LNCaP clone FGC (cell line): ENCODE measurements at places on chromosomes 11 and 22.

GRCh38 chr11:45560913-45561281 lies 104.5 kb downstream of the CHST1 start:
- no peak for DNase-seq

DNA sequence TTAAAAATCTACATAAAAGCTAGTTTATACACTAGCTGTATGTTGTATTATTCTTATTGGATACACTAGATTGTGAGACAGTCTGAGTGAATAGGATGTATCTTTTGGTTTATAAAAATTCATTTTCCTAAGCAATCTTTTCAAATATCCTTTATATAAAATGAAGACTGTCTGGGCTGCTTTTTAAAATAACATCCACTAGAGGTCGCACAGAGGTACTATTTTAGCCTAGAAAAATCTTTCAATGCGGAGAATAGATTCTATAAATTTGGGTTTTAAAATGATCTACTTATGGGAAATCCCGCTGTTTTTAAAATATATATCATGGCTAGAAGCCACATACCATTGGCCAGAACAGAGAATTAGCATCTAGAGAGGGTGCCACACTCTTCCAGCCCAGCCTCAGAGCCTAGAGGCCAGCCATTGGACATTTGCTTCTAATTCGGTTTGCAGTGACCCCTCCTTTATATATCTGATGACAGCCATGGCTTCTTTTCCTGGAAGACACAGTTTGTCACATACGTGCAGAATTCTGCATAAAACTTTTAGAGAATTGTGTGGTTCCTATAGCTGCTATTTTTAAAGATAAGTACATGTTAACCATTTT lies 7.3 kb downstream of the C11orf97 start:
- no peak for DNase-seq

DNA sequence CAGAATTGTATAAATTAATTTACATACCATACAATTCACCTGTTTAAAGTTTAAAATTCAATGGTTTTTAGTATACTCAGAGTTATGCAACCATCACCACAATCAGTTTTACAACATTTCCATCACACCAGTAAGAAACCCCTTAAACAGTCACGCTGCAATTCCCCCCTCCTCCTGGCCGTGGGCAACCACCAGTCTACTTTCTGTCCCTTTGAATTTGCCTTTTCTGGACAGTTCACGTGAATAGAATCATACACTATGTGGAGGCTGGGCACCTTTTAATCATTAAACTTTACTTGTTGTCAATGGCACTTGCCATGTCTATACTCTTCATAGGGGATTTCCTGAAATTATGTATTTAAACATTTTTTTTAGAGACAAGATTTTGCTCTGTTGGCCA lies 20.1 kb upstream of the SWAP70 start:
- DNase-seq = no peak

DNA sequence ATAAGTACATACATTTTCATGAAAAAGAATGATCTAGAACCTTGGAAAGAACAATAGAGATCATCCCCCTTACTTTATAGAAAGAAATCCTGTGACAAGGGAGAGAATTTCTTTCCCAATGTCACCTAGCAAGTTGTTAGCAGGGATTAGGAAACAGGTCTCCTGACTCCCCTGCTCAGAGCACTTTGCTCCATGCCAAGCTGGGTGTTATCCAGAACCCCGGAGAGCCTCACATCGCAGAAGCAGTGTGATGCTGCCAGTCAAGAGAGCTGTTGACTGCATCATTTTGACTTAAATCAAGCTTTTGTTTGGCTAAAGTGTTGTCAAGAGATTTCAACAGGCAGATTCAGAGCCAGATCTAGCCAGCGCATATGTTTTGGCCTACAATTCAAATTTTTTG lies 3.6 kb upstream of the RRAS2 start:
- no peak for DNase-seq

DNA sequence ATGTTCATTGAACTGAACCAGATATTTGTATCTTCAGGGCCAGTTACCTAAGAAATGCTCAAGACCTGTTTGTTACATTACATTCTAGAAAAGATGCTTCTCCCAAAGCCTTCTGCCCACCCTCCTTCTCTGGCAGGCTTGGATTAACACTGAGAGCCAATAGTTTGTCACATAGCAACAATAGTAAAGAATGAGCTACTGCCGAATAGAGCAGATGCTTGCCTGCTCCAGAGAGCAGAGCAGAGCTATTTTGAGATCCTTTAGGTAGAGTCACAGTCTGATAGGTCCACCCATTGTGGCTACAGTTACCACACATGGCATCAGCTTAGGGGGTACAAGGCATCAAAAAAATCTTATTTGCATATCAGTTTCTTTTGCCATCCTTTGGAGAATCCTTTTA lies 13.5 kb upstream of the EP300 start:
- DNase-seq = no peak

DNA sequence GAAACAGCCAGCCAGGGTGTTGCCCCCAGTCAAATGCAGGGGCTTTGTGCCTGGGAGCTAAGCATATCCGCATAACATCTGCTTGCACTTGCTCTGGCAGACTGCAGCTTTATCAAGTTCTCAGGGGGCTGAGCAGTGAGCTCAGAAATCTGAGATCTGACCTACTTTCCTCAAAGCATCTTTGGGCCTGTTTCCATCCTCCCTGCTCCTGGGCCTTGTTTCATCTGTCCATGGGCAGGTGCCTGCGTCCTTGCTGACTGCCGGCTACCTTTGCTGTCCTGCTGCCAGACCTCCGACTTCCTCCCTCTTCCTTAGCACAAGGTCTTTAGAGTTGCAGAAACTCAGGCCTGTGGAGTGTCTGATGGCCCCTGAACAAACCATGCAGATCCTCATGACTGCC lies 131.2 kb upstream of the B3GAT1 start:
- no peak for DNase-seq

DNA sequence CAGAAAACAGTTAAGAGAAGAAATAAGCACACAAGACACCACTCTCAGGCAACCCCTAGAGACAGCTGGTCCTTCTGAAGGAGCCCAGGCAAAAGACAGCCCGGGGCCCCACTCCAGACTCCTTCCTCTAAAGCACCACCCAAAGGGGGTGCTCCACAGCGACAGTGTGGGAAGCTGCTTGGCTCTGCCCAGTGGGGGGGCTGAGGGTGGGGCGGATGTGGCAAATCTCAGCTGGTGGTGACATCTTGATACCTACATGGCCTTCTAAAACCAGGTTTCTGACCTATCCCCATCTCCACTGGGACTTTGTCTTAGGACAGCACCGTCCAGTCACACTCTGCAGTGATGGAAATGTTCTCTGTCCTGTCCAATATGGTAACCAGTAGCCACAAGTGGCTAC lies 10.2 kb upstream of the APOA1 start:
- DNase-seq = no peak

DNA sequence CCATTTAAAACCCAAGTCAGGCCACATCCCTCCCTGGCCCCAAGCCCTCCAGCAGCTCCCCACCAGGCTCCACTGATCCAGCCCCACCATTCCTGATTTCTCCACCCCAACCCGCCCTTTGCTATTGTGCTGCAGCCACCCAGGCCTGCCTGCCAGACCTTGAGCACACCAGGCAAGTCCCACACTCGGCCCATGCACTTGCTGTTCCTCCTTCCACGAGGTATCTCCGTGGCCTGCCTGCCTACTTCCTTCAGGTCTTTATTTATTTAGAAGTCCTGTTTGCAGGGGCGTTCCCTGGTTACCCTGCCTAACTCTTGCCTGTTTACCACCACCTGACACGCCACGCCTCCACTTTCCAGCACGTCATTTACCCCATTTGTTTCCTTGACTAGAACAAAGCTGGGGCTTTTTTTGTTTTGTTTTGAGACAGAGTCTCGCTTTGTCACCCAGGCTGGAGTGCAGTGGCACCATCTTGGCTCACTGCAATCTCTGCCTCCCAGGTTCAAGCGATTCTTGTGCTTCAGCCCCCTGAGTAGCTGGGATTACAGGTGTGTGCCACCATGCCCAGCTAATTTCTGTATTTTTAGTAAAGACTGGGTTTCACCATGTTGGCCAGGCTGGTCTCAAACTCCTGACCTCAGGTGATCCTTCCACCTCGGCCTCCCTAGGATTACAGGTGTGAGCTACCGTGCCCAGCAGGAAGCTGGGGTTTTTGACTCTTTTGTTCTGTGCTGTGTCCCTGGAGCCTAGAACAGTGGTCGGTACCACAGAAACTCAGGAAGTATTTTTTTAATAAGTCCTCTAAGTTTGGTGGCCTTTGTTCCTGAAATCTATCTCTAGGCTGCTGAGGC lies 6.7 kb downstream of the CENPM start:
- DNase-seq = peak; percentile 90

- DNase-seq = no peak
These were observed 296.8 kb downstream of the RAB38 start for GRCh38 chr11:87878373-87878825.

- no peak for DNase-seq
These were observed 9.9 kb downstream of the SYT9 start for GRCh38 chr11:7261578-7261977.

GRCh38 chr22:23067691-23068090 lies 2.6 kb upstream of the GNAZ start:
- no peak for DNase-seq

DNA sequence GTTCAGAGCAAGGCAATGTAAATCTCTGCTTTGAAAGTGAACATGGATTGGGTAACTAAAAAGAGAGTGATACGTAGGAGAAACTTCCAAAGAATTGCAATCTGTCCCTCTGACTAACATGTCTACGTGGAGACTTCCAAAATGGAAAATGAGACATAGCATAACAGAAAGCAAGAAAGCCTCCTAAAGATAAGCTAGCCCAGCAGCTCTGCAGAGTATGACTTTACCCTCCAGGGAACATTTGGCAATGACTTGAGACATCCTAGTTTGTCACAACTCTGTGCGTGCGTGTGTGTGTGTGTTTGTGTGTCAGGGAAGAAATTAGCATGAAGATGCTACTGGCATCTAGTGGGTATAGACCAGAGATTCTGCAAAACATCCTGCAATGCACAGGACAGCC lies 817.4 kb downstream of the NTM start:
- no peak for DNase-seq
